CD4-positive, alpha-beta T cell treated with Interleukin-4 for 1 hour (primary cell): ENCODE measurements at places on chromosomes 12 and 14.

- DNase-seq: no peak
These were observed 105.3 kb upstream of the RTL1 start for GRCh38 chr14:101008631-101009336.

GRCh38 chr12:108820707-108821406 is 36.5 kb downstream of the SSH1 start:
- no peak for DNase-seq

DNA sequence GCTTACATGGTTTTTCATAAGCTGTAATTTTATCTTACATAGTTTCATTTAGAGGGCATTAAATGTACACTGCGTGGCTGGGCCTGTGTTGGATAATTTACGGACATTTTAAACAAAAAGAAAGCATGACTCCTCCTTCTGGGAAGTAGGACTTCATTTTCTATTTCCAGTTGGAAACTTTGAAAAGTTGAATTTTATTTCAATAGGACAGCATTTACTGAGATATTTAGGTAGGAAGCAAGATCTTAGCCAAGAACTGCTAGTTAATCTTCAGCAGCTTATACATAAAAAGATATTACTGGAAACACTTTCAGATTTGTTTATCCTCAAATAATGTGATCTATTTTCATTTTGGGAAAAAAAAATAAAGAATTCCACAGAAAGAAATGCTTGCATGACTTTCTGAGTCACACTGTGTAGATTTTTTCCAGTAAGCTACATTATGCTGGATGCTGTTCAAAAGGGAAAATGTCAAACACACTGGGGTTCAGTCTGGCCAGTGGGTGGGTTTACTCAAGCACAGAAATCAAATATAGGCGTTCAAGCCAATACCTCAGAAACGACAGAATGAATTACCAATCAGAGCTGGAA is 239.4 kb upstream of the KRR1 start:
- DNase-seq: no peak

GRCh38 chr14:69559581-69560011 is 15.1 kb downstream of the CCDC177 start:
- no peak for DNase-seq

GRCh38 chr12:113638460-113638775 is 166.7 kb upstream of the LHX5 start:
- no peak for DNase-seq

GRCh38 chr12:86331012-86331411 is 74.8 kb upstream of the MGAT4C start:
- no peak for DNase-seq

DNA sequence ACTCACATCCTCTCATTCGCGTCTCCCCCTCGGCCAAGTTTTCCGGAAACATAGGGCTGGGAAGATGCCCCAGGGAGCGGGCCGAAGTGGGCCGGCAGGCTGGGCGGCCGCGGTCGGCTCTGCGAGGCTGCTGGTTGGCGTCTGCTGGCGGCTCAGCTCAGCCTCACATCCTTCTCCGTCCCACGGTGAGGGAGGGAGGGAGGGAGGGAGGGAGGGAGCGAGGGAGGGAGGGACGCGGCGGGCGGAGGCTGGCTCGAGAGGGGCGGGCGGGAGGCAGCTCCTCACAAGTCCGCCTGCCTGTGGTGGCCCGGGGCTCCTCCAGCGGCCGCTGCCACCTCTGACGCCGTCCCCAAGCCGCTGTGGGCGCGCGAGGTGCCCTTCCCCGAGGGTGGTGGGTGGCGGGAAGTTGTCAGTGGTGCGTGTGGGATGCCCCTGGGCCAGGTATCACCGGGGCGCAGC is 93.8 kb downstream of the RFLNA start:
- DNase-seq: peak; percentile 53

GRCh38 chr12:88918161-88918560 is 337.9 kb upstream of the KITLG start:
- no peak for DNase-seq

DNA sequence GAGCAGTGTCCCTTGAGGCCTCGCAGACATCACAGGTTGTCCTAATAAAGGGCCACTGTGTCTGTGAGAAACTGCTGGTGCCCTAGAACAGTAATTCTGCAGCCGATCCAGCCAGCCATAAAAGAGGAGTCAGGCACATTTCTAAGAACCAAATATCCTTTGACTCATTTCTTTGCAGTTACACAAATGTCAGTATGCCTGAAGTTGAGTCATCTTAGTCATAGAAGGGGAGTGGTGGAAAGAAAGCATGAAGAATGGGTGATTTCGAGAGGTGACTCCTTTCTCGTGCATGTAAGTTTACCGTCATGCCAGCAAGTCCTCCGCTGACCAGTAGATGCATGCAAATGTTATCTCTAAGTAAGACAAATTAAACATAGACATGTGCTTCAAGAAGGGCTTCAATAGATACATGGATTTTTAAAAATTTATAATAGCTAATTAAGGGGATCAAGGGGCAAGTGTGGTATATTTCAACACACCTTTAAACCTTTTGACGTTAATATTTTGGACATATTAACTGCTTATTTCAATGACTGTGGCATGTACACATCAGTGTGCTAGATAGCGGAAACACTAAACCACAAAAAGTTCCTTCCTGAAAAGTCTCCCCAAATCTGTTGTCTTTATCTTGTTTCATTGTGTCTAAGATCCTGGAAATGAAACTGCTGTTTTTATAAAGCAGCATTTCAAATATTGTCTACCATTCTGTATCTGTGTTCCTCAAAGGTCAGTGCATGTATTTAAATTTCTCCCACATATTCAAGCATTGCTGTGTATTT is 497.4 kb downstream of the NPAS3 start:
- no peak for DNase-seq

- no peak for DNase-seq
These were observed 187.1 kb upstream of the CDKN3 start for GRCh38 chr14:54209511-54210250.

GRCh38 chr12:56230432-56231183 is 757 bp downstream of the SLC39A5 start:
- DNase-seq: no peak

- DNase-seq: no peak
These were observed 663.8 kb upstream of the FOXG1 start for GRCh38 chr14:28102814-28103213.

GRCh38 chr12:49367381-49368239 is at the start of gene SPATS2:
TSS of gene SPATS2 (plus strand) at chr12:49367462. CDS start at chr12:49461013, 93,551 bp downstream.
- DNase-seq: no peak

GRCh38 chr14:35879151-35879648 is 53.1 kb downstream of the BRMS1L start:
- DNase-seq: no peak

- DNase-seq: no peak
These were observed 168.0 kb downstream of the PHLDA1 start for GRCh38 chr12:75863533-75863932.

- DNase-seq: no peak
These were observed 136.2 kb downstream of the NDUFA12 start for GRCh38 chr12:94867066-94867855.
